ENCODE measurements at places on chromosomes 11 and 22.

DNA sequence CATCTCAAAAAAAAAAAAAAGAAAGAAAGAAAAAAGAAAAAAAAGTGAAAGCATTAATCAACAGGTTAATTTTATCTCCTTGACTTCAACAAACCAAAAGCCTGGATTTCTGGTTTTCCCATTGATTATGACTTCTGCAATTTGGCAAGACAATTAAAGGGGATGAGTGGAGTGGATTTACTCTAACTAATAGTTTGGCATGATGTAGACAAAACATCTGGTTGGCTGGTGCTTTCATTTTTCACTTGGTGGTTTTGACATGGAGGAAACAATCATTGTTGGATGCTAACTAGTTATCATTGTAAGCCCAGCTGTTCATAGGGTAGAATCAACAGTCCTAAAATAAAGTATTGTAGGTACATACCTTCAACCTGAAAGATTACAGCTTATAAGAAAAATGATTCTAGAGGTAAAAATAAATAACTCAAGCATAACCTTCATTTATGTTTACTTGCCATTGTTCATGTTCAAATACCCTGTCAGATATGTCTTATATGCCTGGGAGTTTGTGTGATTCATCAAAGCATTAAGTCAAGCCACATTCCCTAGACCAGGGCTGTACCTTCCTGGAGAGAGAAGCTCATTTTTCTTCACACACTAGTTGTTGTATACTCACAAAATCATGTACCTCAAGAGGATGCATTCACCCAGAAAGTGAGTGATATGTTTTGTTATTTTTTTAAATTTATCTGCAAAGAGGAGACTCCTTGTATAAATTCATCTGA, 15.1 kb downstream of the FIBIN start:
- DNase-seq: no peak

GRCh38 chr11:86222081-86222480, 22.5 kb upstream of the EED start:
- no peak for DNase-seq

- no peak for DNase-seq
These were observed 8.4 kb downstream of the RHBDD3 start for GRCh38 chr22:29259253-29259899.

- peak; percentile 56 for DNase-seq
These were observed 11.1 kb downstream of the PPP6R3 start for GRCh38 chr11:68471360-68472340.

- DNase-seq: no peak
These were observed 105.0 kb downstream of the TRPC6 start for GRCh38 chr11:101478587-101479369.

DNA sequence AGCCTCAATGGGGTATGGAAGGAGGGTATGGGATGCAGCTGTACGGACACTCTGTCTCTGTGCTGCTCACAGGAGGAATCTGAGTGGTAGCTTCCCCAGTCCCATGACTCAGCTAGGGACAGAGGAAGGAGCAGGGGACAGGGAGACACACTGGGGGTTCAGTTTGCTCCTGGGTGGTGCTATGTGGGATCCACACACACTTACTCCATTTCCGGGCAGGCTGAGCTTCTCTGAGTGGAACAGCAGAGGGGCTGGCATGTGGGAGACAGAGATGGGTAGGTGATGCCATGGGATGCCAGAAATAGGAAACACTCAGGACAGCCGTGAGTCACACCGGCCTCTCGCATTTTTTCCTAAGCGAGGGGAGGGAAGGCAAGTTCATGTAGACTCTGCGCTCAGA, 59.2 kb upstream of the KIRREL3 start:
- no peak for DNase-seq

DNA sequence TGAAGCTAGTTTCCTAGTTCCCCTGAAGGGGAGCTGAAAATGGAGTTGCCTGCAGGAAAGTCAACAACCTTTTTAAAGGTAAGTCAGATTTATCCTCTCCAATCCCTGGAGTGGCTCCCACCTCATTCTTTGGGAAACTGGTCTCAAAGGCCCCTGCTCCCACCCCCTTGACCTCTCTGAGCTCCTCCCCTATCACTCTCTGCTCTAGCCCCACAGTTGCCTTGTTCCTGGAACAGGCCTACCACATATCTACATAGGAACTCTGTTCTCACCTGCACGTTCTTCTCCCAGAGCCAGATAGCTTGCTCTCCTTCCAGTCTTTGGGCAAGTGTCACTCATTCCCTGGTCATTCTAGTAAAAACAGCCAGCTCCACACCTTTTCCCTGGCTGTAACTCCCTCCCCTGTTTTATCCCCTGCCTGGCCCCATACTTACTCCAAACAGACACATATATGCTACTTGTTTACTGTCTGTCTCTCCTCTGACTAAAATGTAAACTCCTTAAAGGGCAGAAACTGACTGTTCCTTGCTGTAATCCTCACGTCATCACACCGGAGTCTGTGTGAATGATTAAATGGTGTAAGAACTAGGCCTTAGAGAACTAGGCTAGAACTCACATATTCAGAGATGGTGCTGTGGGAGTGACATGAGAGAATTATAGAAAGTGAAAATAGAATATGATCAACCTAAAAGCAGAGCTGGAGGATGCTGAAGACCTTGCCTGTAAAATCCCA, 53.3 kb downstream of the TCF20 start:
- no peak for DNase-seq

- no peak for DNase-seq
These were observed 302.1 kb upstream of the B3GAT1 start for GRCh38 chr11:134714021-134714656.

GRCh38 chr11:3199537-3200295, 18.9 kb downstream of the MRGPRG start:
- DNase-seq: no peak

DNA sequence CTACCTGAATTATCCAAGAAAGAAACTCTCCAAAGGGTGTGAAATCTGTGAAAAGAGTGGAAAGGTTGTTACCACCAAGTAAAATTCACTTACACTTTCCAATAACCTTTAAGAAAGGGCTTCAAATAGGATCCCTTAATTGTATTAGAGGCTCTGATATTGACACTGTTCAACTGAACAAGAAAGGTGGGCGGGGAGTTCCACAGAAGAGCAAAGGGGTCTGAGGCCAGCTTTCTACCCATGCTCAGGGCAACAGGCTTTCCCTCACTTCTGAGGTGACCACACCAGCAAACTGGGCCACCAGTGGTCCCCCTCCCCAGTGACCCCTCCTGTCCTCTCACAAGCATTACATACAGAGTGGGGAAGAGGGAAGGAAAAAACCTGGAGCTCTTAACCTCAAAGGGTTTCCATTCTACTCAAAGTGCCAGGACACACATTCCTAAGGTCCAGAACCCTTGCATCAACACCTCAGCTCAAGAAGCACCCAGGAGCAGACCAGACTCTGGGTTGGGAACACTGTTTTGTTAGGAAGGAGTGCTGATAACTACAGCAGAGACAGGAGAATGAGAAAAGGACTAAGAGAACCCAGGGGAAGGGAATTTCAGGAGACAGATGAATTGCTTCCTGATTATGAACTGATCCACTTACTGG, 71.6 kb upstream of the AKIP1 start:
- DNase-seq: no peak

Data from KG1 (cell line).